Upper lobe of left lung (tissue), 6 donors: ENCODE measurements at places on chromosomes 12 and 14.
A peak's percentile ranks its signal among the peaks of the same experiment; 100 is the strongest.

GRCh38 chr14:32324601-32325000 is 4.5 kb upstream of the AKAP6 start:
- H3K4me3 ChIP-seq: no peak overlapping the region
- no peaks in the 10 kb centered on the region for H3K36me3 ChIP-seq
- no peak overlapping the region for H3K27ac ChIP-seq
- DNase-seq: no peak

GRCh38 chr12:2336409-2336829 is 283.6 kb downstream of the CACNA1C start:
- H3K4me1 ChIP-seq: peaks cover 5% of the 10 kb centered on the region
- no peaks in the 10 kb centered on the region for H3K27me3 ChIP-seq
- H3K4me3 ChIP-seq: no peak overlapping the region
- H3K27ac ChIP-seq: peak overlapping the region; percentile 64
- DNase-seq: no peak

- no peak overlapping the region for H3K27ac ChIP-seq
- H3K36me3 ChIP-seq: no peaks in the 10 kb centered on the region
- H3K4me1 ChIP-seq: peaks cover 17% of the 10 kb centered on the region
- DNase-seq: no peak
These were observed 86.3 kb downstream of the KIF26A start for GRCh38 chr14:104224506-104225277.

GRCh38 chr12:91241756-91242155 is 59.1 kb upstream of the DCN start:
- no peaks in the 10 kb centered on the region for H3K27me3 ChIP-seq
- no peaks in the 10 kb centered on the region for H3K4me1 ChIP-seq
- no peak overlapping the region for H3K27ac ChIP-seq
- DNase-seq: no peak
- H3K36me3 ChIP-seq: no peaks in the 10 kb centered on the region

DNA sequence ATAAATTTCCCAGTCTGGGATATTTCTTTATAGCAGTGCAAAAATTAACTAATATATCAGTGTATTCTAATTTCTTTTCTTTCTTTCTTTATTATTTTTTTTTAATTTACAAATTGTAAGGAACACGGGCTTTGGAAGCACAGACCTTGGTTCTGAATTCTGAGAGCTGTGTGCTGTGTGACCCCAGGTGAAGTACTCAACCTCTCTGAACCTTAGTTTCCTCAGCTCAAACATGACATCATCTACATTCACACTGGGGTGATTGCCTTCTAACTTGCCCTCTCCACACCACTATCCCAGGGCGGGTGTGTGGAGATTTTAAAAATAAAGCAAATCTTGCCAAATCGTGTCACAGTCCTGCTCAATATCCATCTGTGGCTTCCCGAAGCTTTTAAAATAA is 282.8 kb downstream of the C12orf75 start:
- H3K36me3 ChIP-seq: no peaks in the 10 kb centered on the region
- no peaks in the 10 kb centered on the region for H3K27me3 ChIP-seq
- H3K4me3 ChIP-seq: no peak overlapping the region
- H3K27ac ChIP-seq: no peak overlapping the region

DNA sequence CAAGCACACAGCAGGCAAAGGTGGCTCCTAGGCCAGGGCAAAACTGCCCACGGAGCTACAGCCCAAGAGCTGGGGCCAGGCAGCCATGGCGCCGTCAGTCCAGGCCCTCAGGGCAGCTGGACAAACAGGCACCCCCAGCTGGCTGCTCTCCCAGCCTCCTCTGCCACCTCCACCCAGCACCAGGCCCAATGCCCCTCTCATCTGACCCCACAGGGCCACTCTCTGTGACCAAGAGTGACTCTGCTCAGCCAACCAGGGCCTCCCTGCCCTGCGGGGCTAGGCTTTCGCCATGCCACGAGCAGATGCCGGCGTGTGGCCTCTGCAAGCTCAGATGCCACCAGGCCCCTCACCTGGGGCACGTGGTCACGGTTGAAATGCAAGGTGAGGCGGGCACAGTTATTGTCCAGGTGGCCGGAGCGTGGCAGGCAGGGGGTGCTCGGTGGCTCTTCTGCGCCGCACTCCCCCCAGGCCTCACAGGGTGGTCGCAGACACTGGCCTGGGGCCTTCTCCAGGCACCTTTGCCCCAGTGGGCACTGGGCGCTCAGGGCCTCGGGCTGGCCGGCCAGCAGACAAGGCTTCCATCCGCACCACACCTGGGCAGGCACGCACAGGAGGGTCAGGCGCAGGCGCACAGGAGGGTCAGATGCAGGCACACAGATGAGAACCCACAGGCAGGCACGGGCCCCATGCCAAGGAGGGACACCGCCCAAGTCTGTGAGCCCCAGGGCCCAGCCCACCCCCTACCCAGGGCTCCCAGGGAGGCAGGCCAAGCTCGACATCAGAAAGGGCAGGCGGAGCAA is 23.0 kb downstream of the JAG2 start:
- no peaks in the 10 kb centered on the region for H3K36me3 ChIP-seq
- no peak overlapping the region for H3K27ac ChIP-seq
- no peaks in the 10 kb centered on the region for H3K27me3 ChIP-seq
- H3K4me1 ChIP-seq: no peaks in the 10 kb centered on the region

GRCh38 chr14:37810094-37810801 is 214.8 kb downstream of the TTC6 start:
- H3K27ac ChIP-seq: no peak overlapping the region
- no peaks in the 10 kb centered on the region for H3K36me3 ChIP-seq
- H3K27me3 ChIP-seq: no peaks in the 10 kb centered on the region
- no peaks in the 10 kb centered on the region for H3K4me1 ChIP-seq
- H3K4me3 ChIP-seq: no peak overlapping the region
